ENCODE measurements at places on chromosomes 7 and 10.

- DNase-seq, result no peak
Measured at GRCh38 chr10:34049887-34050286, 715.4 kb upstream of the NRP1 start.

DNA sequence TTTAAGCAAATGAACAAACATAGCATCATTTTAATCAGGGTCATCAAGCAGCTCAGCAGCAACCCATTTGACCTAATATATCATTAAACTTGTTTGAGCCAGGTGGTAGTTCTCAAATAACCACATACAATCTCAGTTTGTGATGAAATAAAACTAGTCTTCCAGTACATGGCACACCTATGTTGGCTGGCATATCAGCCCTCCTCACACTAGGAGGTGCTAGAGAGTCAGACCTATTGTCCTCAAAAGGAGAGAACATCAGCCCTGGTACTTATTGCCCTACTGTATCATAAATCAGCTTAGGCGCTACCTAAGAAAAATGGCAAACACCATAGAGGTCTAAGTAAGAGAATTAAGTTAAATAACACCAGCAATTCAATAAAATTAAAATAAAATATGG, 81.7 kb downstream of the CABCOCO1 start:
- DNase-seq, result no peak

DNA sequence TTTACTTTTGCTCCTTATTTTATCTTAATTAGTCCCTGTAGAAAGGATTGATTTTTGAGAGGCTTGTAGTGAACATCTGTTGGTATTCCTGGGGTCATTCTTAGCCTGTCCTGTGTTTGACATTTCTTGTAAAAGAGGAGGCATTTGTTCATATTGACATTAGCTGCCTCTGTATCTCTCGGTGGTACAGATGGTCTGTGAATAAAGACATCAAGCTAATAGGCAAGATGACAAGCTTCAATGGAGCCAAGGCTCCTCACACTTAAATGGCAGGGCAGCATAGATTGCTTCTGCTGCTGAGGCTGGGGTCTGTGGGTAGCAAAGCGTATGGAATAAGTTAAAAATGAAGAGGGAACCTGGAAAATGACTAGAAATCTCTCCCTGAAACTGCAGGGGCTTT, 687.6 kb downstream of the LRMDA start:
- no peak for DNase-seq

- no peak for DNase-seq
Measured at GRCh38 chr10:21314111-21314626, 211.3 kb downstream of the SKIDA1 start.

Data from frontal cortex (tissue), 4 donors.